ENCODE measurements at places on chromosomes 11 and 22.
A peak's percentile ranks its signal among the peaks of the same experiment; 100 is the strongest.

- no peak for DNase-seq
Measured at GRCh38 chr22:44261164-44261860, 51.4 kb downstream of the SHISAL1 start.

DNA sequence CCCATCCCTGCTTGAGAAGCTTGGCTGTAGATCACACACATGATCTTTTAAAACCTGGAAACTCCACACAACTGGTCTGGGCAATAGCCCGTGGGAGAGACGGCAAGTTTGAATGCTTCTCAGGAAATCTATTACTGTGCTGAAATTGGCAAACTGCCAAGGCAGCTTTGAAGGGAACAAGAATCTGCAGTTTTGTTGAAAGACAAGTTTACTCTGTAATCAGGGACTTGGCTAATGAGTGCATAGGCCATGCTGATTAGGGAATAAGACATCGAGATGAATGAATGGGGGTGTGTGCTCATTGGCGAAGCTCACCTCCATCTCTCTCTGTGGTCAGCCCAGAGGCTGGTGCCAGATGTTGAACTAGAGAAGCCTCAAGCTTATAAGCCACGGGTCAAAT lies 218.8 kb downstream of the HIPK3 start:
- no peak for DNase-seq

DNA sequence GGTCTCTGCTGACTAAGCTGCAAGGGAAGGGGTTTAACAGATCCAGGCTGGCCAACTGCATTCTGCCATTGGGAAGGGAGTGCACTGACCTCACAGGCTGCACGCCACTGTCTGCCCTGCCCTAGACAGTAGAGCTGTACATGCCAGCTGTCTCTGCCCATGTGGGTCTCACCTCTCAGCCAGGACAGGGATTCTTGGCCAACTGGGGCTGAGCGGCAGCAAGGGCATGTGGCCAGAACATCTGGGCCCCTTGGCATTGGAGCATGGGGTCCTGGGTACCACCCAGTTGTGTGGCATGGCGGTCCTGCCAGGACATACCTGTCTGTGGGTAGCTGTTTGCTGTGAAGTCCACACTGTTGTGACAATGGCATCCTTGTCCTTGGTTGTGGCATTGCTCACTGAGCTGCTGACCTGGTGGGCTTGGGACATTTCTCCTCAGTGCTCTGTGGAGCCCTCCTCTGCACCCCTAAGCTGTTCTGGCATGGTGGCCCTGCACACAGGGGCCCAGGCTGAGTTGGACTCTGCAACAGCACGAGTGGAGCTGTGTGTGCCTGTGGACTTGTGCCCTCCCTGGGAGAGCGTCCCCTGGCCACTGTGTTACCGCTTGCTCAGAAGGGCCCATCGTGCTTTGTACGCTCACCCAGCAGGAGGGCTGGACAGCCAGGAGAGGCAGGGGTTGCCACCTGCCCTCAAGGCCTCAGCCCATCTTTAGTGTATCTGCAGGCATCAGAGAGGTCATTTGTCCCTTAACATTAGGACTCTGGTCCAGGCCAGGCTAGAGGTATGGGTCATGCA lies 46.7 kb downstream of the MED15 start:
- no peak for DNase-seq

DNA sequence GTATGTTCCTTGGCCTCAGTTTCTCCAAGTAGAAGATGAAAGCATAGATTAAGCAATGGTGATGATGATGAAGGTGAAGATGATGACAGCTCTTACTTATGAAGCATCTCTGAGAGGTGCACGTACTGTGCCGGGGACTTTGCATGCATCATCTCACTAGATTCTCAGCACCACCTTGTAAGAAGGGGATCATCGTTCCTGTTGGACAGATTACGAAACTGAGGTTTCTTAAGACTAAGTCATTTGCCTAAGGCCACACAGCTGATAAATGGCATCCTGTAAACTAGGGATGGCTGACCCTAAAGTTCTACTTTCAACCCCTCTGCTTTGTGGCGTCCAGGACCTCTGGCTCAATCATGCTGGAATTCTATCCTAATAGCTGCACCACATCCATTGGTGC lies 8.7 kb downstream of the MS4A15 start:
- DNase-seq = no peak

GRCh38 chr11:43919852-43920597 lies 22.4 kb upstream of the C11orf96 start:
- DNase-seq = no peak

DNA sequence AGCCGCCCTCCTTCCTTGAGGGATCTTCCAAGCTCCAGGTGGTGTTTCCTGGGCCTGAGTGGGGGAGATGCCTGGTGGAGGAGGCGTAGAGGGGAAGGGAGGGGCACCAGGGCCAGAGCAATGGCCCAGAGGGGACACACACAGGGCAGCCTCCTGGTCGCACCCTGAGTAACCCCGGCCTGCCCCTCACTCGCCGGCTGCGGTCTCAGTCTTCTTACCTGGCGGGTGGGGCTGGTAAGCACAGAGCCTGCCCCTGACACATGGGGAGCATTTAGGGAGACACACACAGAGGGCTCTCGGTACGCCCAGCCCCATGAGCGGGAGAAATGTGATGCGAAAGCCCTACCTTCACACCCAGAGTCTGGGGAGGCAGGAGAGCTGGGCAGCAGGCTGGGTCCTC lies 23.9 kb downstream of the IGF2 start:
- DNase-seq = no peak

DNA sequence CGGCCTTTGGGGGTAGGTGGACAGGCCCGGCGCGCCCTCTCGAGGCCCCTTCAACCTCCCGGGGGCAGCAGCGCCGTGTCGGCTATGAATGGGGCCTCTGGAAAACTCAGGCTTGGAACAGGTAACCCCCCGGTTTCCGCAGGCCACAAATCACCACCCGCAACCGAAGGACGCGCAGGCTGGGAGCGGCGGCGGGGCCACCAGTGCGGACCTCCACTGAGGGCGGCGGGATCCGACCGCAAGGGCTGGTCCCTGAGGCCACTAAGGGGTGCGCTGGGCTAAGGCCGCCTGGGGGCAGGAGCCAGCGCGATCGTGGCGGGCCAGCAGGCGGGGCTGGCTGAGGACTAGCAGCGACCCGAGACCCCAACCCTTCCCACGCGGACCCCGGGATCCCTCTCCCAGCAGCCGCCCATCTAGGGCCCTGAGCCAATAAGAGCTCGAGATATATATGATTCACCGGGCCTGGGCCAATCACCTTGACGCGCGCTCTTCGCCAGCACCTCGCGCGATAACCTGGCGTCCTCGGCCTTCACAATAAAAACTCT lies 609 bp upstream of the ATF4 start:
- DNase-seq = peak; percentile 99

GRCh38 chr11:58286249-58286648 lies 18.2 kb upstream of the OR10W1 start:
- DNase-seq = peak; percentile 15

- DNase-seq = no peak
Measured at GRCh38 chr11:12845739-12846358, 163.3 kb upstream of the RASSF10 start.

DNA sequence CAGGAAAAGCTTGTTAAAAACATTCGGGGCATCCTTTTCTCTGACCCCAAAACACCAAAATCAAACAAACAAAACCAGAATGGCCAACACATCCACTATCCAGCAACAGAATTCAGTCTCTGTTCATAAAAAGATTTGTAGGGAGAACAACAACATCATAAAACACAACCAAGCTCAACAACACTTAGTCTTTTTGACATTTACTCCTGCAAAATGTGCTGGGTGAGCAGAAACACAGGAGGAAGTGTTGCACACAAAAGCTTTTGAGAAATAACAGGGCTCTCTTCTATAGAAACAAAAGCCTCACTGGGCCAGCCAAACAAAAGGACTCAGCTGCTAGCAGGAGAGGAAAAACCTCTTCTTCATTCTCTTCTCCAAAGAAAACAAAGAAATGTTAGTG lies 736.0 kb upstream of the CCDC90B start:
- DNase-seq = no peak

DNA sequence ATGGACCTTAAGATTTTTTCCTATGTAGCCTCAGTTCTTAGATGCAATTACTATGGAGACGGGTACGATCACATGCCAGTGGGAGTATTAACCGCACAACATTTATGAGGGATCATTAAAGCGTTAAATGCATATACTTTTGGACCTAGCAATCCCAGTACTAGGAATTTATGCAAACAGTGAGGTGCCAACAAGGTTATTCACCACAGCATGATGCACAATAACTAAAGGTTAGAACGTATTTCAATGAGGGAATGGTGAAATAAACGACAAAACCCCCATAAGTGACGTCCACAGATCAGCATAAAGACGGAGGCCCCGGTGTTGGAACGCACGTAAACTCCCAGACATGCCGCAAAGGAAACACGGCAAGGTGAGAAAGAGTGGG lies 539 bp downstream of the SIRT3 start:
- DNase-seq = peak; percentile 47

- no peak for DNase-seq
Measured at GRCh38 chr22:46961591-46962295, 199.3 kb downstream of the TBC1D22A start.

GRCh38 chr11:62689421-62690183 lies at the start of gene LRRN4CL:
TSS of gene LRRN4CL (minus strand) at chr11:62689530. CDS start at chr11:62688508, 1,022 bp downstream.
- DNase-seq = no peak

DNA sequence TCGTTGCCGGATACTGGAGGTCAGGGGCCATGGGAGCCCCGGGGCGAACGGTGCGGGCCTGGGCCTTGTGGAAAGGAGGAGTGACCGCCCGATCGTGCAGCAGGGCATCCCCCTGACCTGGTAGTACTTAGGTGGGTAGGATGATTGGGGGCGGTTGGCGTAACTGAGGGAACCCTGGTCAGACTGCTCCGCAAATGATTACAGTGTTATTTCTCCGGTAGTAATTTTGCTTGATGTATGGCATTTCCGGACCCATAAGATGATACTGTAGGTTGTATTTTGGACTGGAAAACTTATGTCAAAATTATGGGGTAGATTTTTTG lies 762 bp downstream of the MTMR3 start:
- DNase-seq = no peak

DNA sequence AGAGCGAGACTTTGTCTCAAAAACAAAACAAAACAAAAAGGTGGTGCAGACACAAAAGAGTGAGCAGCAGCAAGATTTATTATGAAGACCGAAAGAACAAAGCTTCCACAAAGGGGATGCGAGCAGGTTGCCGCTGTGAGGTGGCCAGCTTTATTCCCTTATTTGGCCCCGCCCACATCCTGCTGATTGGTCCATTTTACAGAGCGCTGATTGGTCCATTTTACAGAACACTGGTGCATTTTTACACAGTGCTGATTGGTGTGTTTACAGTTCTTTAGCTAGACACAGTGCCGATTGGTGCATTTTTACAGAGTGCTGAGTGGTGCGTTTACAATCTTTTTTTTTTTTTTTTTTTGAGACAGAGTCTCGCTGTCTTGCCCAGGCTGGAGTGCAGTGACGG lies 77.4 kb downstream of the CECR2 start:
- no peak for DNase-seq

GRCh38 chr11:68432874-68433273 lies 27.7 kb upstream of the PPP6R3 start:
- DNase-seq = no peak

GRCh38 chr11:22792497-22792896 lies 37.1 kb downstream of the SVIP start:
- no peak for DNase-seq

- no peak for DNase-seq
Measured at GRCh38 chr11:33874910-33875490, 16.9 kb downstream of the LMO2 start.

DNA sequence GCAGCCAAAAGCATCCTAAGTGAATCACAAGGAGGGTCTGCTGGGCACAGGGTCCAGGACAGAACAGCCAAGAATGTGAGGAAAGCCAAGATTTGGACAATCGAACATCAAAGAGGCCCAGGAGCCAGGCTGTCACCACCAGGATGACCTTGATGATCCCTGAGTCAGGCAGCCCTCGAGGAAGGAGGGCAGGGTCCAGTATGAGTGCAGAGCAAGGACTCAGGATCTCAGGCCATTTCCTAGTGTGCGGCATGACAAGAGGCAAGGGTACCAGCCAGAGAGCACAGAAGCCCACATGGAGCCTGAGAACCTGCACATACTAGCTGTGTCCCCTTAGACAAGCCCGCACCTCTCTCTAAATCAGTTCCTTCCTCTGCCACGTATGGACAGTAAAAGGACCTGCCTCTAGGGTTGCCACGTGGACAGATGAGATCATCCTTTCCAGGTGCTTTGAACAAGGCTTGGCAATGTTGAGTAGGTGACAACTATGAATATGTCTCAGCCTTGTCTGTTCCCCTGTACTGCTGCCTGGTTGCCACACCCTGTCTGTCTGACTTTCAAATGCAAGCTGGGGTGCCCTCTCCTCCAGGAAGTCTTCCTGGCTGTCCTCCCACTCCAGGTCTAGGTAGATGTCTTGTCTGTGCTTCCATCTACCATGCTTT lies 32.2 kb upstream of the ISX start:
- DNase-seq = no peak

DNA sequence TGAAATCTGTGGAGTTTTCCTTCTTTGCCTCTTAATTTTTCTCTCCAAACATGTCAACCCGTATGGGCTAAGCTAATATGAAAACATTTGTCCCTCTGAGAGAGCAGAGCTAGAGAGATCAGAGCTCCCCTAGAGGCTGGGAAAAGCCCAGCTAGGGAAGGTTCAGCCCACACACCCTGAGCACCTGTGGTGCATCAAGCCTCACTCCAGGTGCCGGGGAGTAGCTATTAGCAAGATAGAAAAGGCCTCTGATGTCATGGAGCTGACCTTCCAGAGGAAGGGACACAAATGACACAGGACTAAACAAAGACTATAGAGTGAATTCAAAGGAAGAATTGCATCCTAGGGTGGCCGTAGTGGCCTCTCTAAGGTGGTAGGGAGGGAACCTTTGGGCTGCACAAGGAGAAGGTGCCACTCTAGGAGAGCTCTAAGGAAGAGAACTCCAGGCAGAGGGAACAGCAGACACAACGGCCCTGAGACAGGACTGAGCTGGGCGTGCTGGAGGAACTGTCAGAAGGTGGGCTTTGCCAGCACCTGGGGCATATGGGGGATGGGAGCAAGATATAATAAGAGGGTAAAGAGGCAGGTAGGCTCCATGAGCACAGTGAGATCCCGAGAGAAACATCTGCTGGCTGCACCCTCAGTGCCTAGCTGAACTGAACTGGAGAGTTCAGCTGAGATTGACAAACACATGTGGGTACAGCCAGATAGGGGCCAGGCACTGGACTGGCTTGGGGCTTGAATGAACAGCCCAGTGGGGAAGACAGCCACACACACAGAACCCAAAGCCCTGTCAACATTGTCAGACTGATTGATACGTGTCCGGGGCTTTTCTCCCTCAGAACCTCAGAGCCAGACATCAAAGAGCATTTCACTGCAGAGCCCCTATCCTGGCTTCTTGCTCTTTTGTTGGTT lies 65.5 kb upstream of the DRD2 start:
- no peak for DNase-seq

- DNase-seq = no peak
Measured at GRCh38 chr22:39106326-39106725, 9.3 kb downstream of the APOBEC3H start.
